H4 (cell line): ENCODE measurements at places on chromosomes 2 and 18. TPM values are rescaled to one million over a fixed set of nuclear protein-coding genes. Genes with fewer than 3 reads are reported as not detected.
A peak's percentile ranks its signal among the peaks of the same experiment; 100 is the strongest.

The AQP12A gene
- not detected in 2 replicates for total RNA-seq

The IGFBP5 gene
- total RNA-seq: 366 and 374 TPM in 2 replicates

The TMEM169 gene
- total RNA-seq: 0.16 and 0.35 TPM in 2 replicates

The SLC11A1 gene
- total RNA-seq: 0.04 and 0.10 TPM in 2 replicates

The TXNDC2 gene
- total RNA-seq: 0.29 and 0.55 TPM in 2 replicates

The MYO5B gene
- 10.9 and 12.4 TPM in 2 replicates for total RNA-seq

The TRABD2A gene
- total RNA-seq: 7.2 and 12.0 TPM in 2 replicates

The CGREF1 gene
- 0.31 TPM in 1 of 2 replicates, not detected in the other for total RNA-seq

The SSB gene
- total RNA-seq: 117 and 125 TPM in 2 replicates

The THAP4 gene
- 30.1 and 39.9 TPM in 2 replicates for total RNA-seq

- DNase-seq: no peak
These were observed 180.6 kb downstream of the CLIP4 start for GRCh38 chr2:29295845-29296244.

GRCh38 chr2:60475123-60475830, 78.2 kb downstream of the BCL11A start:
- no peak for DNase-seq

DNA sequence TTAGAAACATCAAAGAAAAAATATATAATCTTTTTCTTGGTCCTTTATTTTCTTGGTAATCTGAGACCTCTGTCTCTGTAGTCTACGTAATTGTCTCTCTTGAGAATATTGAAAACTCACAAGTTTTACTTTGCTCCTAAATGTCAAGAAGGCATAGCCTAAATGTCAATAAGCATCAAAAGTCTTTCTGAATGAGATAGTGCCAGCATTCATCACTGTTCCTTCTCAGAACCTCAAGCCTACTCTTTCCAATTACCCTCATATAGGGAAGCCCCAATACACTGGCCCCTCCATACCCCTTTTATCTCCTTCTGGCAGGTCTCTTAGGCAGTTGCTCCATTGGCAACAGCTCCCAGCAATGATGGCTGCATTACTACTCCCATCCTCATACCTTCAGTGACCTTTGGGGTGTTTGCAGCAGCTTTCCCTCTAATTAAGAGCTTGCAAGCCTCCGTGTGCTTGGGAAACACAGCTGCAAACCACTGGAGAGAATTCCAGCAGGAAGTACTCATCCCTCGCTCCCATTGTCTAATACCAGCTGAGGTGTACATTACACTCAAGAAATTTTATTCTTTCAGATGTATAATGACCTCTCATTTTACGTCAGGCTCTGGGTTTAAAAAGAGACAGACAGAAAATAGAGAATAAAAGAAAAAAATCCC, 95.8 kb downstream of the KYNU start:
- no peak for DNase-seq

- no peak for DNase-seq
These were observed 54.4 kb downstream of the ZBTB7C start for GRCh38 chr18:48354746-48355260.

DNA sequence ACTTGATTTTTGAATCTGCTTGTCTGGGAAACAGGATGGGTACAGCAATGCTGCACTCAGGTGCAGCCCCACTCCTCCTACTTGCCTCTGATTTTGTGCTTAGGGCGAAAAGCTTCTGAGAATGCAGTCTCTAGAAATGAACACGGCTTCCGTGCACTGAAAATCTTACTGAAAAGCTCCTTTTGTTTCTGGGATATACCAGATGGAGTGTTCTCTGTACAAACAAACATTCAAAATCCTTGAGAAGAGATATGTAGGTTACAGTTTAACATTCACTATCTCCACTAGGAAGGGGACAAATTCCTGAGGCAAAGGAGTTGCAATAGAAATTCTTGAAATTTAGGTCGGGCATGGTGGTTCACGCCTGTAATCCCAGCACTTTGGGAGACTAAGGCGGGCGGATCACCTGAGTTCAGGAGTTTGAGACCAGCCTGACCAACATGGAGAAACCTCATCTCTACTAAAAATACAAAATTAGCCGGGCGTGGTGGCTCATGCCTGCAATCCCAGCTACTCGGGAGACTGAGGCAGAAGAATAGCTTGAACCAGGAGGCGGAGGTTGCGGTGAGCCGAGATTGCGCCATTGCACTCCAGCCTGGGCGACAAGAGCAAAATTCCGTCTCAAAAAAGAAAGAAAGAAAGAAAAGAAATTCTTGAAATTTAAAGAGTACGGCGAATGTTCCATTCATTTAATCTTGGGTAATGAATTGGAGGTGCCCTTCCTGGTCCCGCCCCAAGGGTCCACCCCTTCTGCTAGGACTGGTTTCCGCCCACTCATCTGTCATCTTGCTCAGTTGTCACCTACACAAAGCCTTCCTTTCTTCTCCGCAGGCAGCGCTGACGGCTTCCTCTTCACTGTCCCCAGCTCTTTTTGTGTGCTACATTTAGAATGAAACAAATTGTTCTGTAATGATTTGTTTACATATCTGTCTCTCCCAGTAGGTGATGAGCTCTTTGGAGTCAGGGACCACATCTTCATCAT, 92.4 kb downstream of the SOCS6 start:
- DNase-seq: no peak

- DNase-seq: no peak
These were observed 96.6 kb upstream of the TWSG1 start for GRCh38 chr18:9237981-9238380.

GRCh38 chr2:159065313-159065712, 96.9 kb downstream of the TANC1 start:
- no peak for DNase-seq

DNA sequence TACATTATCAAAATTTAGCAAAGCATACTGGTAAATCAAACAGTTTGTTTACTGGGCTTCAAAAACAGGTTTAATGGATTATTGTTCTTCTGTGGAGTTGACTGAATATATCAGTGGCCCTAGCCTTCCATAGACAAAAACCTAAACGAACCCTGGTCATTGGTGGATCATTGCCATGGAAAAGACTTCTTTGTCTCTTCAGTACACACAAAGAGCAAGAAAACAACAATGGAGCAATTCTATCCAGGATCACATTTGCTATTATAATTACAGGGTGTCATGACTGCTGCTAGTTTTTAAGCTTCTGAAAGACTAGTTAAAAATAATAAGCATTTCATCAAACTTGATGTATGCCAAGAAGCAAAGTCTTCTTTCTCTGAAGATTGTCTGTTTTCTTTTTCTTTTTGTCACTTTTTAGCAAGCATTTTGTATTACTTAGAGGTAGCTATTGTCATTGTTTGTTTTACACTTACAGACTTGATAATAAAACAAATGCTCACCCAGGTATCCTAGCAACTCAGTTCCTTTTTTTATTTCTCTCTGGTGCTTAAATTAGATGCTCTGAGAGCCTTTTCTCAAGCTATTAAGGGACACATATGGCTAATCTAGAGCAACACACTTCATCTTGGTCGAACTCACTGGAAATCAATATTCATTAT, 1228.7 kb upstream of the DDX18 start:
- no peak for DNase-seq

DNA sequence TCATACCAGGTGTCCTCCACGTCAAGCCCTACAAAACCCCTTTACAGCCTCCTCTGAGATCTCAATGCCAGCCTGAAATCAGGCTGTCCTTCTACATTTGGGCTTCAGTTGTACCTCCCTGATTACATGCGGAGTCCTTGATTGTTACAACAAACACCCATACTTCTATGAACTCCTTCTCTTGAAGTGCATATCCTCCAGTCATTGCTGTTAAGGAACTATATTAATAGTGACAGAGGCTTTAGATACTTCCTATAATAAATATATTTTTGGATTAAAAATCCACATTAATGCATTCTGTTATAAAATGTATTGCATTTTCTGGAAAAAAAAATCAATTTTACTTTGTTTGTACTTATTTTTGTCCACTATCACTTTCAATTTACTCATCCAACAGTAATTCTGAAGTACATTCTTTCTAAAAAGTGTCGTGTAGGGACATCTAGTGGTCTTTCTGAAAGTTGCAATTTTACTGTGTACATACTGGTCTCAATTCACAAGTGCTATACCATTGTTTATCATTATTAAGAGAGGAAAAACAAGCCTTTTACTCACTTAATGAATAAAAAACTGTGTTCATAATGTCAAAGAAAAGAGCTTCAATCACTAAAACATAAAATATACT, 316.4 kb downstream of the DSEL start:
- peak; percentile 65 for DNase-seq

DNA sequence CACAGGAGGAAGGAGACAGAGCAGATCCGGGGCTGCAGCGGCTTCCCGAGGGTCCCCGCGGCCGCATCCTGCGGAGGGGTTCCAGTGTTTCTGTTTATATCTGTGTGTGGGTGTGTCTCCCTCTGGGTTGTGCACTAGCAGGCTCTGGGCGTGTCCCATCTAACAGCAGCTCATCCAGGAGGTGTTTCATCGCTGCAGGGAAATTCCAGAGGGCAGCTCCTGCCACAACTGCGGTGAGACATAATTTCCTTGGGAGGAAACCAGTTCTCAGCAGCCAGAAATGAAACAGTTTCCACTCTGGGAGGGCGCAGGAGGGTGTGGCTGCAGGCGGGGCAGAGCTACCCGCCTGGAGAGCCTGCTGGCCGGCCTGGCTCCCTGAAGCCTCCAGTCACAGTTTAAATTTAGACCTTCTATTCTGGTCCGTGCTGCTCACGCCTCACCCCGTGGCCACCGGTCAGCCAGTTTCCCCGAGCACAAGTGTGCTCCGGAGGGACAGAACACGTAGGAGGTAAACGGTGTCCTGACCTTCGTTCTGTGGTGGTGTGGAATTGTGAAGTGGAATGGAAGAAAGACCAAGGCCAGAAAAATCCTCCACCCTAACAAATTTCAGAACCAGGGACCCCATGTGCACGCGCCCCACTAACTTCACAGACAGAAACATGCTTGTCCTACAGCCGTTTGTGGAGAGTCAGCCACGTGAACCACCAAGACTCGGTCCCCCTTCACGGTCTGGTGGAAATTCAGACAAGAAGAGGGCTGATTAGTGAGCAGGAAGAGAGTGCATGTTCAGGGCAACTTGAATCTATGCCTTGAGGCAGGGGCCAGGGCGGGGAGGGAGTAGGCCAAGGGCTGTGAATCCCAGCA, 50.2 kb downstream of the TEX44 start:
- peak; percentile 97 for DNase-seq

DNA sequence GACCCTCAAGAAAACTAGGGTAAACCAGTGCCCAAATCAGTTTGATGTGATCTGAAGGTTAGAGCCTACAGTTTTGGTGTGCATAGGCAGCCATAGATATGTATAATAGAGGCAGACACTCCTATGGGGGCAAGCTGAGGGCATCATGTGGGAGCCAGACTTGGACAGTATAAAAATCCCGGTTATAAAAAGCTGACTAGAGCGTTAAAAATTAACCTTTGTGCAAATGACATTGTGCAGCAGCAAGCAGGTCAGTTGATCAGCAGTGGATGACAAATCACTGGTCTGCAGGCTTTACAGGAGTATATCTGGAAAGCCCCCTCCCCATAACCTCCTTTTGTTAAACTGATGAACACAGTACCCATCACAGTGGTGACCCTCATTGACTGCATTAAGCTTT, 107.8 kb downstream of the CTNNA2 start:
- no peak for DNase-seq

- DNase-seq: no peak
These were observed 69.8 kb upstream of the FHL2 start for GRCh38 chr2:105468582-105469042.

GRCh38 chr2:128801576-128801975, 482.9 kb upstream of the HS6ST1 start:
- DNase-seq: no peak

DNA sequence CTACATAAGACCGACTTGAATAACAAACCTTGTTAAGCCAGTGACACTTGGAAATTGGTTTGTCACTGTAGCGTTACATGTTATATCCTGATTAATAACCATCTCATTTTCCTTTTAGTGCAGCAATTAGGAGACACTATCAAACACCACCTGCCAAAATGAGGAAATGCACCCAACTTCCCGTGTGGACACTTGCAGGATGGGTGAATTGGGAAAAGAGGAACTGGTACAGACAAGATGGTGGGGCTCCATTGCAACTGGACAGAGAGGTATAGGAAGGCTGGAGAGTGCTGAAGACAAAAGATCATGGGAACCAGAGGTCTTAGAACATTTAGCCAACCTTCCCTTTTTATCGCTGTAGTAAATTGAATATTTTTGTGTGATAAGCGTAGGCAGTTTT, 816.3 kb upstream of the HS6ST1 start:
- no peak for DNase-seq

- no peak for DNase-seq
These were observed 1577.7 kb upstream of the ACVR2A start for GRCh38 chr2:146267093-146267492.

- DNase-seq: no peak
These were observed 139.5 kb upstream of the LRP1B start for GRCh38 chr2:142270291-142270690.

DNA sequence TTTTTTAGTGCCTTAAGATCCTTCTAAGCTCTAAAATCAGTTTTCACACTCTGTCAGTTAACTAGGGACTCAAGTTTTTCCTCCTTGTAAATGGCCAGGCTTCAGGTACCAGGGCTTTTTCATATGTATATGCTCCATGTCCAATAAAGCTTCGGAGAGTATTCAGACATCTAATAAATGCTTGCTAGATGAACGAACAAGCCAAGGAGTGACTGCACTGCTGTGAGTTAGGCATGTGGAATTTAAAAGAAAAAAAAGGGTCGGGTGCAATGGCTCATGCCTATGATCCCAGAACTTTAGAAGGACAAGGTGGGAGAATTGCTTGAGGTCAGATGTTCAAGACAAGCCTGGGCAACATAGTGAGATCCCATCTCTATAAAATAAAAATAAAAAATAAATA, 81.9 kb downstream of the CDH2 start:
- no peak for DNase-seq

- DNase-seq: no peak
These were observed 326.4 kb downstream of the EIPR1 start for GRCh38 chr2:3051266-3051665.

- DNase-seq: no peak
These were observed 108.9 kb downstream of the NEDD4L start for GRCh38 chr18:58152891-58153290.

GRCh38 chr2:221822416-221822815, 250.3 kb upstream of the EPHA4 start:
- no peak for DNase-seq

- DNase-seq: no peak
These were observed 343.1 kb upstream of the SLC39A10 start for GRCh38 chr2:195313962-195314361.

DNA sequence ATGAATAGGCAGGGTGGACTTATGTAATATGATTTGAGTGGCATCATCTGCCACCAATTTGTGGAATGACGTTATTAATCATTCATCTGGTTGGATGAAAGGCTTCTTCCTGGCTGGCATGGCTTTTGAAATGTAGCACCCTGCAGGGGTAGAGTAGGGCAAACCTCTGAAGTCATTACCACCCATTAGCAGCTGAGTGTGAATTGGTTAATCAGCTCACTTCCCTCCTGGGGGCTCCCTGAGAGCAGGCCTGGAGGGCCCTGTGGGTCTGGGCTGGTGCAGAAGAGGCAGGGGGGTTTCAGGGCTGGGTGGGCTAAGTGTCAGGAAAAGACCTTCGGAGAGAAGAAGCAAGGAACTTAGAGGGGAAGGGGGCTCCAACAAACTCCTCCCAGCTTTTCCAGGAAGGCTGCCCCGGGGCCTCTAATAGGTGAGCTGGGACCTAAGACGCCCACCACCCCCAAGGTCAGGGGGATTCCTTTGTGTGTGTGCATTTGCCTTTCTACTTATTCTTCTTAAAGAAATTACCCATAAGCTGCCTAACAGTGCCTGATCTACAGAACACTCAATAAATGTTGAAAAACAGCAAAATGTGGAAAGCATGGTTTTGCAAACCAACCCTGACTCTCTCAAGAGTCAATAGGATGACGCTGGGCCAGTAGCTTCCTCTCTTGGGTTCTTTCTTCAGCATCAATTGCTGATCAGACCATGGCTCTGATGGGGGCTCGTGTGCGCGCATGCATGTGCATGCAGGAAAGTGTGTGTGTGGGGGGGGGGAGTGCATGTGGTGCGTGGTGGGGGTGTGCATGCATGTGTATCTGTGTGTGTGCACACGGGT, 49.7 kb upstream of the ZNF516 start:
- DNase-seq: no peak
